ENCODE measurements at places on chromosomes 1 and 21.

DNA sequence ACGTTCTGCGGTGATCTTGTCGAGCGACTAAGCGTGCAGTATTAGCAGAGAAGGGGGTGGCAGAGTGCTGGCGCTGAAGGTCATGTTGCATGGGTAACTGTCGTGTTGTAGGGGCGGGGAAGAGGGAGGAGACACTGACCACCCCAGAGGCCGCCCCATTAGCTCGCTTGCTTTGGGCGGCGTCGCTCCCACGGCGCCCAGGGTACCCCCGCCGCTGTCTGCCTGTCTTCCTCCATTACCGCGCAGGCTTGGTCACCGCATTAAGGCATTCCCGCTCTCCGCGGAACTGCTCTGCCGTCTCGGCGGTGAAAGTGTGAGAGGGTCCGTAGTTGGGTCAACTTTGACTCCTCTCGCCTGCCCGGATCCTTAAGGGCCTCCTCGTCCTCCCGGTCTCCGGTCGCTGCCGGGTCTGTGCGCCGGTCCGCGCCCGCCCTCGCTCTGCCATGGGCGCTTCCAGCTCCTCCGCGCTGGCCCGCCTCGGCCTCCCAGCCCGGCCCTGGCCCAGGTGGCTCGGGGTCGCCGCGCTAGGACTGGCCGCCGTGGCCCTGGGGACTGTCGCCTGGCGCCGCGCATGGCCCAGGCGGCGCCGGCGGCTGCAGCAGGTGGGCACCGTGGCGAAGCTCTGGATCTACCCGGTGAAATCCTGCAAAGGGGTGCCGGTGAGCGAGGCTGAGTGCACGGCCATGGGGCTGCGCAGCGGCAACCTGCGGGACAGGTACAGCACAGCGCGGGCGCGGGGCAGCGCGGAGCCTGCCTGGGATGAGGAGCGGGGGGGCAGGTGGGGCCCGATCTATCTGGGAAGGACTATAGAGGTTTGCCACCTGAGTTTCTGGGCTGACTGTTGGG, at the start of gene MTARC2:
Gene MTARC2 (plus strand): TSS at position 234 of the 846 bp plus-strand sequence. CDS start 210 bp downstream, at position 444.
- peak; percentile 83 for DNase-seq

DNA sequence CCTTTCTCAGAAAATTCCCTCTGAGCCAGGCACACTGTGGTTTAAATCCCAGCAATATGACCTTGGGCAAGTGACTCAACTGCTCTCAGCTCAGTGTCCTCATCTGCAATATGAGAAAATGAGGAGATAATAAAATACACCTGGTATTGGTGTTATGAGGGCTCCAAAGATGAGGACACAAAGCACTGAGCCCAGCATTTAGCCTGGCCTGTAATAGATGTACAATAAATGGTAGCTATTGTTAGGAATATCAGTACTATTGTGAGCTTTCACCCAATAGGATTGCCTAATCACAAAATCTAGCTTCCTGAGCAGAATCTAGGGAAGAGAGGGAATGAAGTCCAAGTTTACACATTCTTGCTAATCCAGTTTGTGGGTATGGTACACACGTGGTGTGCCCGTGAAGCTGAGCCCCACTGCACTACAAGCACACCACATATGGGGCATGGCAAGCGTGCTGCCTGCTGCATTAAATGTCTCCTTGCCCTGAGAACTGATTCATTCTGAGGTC, 24.3 kb upstream of the SLC30A1 start:
- no peak for DNase-seq

DNA sequence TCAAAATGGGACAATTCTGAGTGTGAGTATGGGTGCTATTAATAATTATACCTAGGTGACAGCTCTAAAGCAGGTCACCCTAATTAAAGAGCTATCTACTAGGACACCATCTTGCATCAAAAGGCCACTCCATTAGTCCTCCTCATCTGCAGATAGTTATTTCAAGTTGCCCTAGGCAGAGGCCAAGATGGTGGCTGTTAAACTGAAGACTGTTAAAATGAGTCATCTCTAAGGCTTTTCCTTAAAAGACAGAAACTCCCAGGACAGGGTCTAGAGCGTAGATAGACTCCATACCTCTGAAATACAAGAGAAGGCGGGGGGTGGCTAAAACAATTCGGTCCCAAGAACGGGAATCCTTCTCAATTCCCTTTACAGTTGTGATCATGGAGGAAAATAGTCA, 4.5 kb upstream of the ZNF697 start:
- DNase-seq: no peak

DNA sequence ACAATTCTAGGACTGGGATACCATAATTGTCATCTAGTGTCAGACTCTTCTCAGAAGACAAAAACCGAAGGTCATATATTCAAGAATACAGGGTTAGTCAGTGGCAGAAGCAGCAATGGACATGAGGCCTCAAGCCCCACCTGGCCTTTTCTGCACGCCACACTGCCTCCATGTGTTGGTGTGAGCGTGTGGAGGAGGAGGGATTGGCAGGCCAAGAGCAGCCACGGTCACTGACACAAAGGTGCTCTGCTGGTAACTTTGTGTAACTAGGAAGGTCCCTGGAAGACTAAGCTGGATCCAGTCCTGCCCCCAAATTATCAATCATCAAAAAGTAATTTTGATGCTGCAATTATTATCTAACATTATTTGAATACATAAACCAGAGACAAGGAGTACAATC, 34.9 kb downstream of the HSF2BP start:
- no peak for DNase-seq

- no peak for DNase-seq
Measured at GRCh38 chr1:28986306-28986910, 72.0 kb downstream of the EPB41 start.

DNA sequence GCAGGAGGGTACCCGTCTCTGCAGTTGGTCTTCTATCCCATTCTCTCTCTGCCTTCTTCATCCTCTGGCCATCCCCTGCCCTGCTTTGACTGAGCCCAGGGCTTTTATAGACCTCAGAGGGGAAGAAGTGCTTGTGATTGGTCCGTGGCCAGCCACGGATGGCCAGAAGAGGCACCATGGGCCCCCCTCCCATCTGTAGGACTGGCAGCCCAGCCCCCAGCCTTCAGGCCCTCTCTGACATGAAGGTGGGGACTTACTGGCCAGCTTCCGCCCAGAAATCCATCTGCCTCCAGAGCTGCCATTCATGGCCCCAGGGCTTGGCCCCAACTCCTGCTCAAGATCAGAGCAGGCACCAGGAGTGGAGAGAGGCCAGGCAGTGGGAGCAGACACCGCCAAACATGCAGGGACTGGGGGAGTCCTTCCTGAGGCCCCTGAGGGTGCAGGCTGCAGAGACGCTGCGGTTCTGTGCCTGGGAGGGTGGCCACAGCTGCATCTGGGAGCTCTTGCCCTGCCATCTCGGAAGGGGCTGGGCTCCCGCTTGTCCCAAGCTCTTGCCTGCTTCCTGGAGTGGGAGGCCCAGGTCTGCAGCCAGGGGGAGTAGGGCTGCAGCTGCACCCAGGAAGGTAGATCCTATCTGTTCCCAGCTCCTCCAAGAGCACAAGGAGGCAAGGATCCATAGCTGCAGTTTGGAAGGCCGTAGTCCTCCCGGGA, 698.6 kb upstream of the B3GALT2 start:
- DNase-seq: no peak

DNA sequence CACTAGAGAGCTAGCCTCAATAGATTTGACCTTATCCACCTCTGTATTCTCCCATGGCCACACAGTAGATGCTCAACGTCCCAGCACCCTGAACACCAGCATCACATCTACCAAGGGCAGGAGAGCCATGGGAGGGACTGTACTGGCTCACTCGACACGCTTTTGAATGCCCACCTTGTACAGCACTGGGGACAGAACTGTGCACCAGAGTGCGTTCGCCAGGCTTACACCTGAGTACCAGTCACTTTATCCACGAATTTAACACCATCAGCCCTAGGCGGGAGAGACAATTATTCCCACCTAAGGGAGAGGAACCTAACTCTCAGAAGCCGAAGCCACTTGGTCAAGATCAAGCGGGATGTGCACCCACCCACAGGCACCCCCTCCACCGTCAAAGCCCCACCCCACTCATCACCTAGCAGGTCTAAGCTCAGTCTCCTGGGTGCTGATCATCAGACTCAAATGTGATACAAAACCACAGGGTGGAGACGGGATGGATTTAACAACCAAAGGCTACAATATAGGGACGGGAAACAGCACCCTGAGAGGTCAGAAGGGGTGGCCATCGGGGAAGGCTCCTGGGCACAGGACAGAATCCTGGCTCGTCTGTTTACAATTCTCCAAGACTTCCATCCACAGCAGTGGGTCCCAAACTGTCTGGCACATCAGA, 110.5 kb downstream of the GLIS1 start:
- DNase-seq: no peak

GRCh38 chr1:182671750-182672486, 12.5 kb downstream of the RGS8 start:
- DNase-seq: no peak

GRCh38 chr1:51504806-51505525, 14.1 kb downstream of the EPS15 start:
- DNase-seq: no peak

DNA sequence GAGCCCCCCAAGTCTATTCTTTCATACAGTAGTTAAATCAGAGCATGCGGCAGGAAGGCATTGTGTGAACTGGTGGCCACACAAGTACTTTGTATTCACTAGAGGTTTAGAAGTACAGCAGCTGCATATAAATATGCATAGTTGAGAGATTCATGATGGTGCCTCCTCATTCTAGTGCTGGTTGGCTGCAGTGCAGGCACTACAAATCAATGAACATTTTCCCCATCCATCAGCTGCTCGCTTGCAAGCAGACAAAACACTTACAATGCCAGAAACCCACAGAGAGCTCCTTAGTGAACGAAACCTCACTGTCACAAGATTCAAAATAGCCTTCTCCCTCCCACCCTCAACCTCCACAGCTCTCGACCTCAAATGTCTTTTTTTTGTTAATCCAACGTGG, 726.2 kb downstream of the USP25 start:
- no peak for DNase-seq

- DNase-seq: peak; percentile 42
Measured at GRCh38 chr21:35159881-35160280, 110.8 kb upstream of the RUNX1 start.

DNA sequence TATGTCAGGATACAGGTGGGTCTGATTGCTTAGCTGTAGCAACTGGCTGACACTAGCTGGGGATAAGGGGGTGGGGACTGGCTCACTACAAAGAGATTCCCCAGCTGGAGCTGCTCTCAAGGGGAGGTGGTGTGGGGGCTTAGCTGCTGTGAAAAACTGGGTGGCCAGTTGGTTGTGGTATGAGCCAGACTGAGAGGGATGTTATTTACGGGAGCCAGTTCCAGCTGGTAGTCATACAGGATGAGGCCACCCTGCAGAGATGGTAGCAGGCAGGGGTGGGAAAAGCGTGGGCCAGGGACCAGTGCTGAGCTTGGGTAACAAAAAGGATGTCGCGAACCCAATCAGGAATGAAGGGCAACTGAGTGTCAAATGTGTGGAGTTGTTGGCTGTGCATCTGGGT, 204.0 kb upstream of the C21orf91 start:
- no peak for DNase-seq

- DNase-seq: no peak
Measured at GRCh38 chr1:244060686-244061085, 9.6 kb downstream of the ZBTB18 start.
